ENCODE measurements at places on chromosomes 12 and 14.
A peak's percentile ranks its signal among the peaks of the same experiment; 100 is the strongest.

GRCh38 chr12:96208801-96209549, 14.8 kb downstream of the ELK3 start:
- no peak for DNase-seq

DNA sequence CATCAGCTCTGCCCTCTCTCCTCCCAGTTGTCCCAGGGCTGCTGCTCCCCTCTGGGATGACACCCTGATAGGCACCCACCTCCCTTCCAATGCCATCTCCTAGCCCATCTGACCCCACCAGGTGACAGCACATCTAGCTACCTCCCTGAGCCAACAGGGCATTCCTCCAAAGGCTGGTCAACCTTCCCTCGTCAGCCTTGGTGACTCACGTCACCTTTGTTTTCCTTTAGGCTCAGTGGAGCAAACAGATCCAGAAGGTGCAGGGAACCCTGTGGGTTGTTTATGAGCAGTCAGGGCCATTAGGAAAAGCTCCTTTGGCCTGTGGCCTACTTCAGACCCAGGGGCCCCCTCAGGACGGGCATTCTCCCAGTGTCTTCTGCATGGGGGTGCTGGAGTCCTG, 32.4 kb downstream of the PIGH start:
- DNase-seq, result no peak

DNA sequence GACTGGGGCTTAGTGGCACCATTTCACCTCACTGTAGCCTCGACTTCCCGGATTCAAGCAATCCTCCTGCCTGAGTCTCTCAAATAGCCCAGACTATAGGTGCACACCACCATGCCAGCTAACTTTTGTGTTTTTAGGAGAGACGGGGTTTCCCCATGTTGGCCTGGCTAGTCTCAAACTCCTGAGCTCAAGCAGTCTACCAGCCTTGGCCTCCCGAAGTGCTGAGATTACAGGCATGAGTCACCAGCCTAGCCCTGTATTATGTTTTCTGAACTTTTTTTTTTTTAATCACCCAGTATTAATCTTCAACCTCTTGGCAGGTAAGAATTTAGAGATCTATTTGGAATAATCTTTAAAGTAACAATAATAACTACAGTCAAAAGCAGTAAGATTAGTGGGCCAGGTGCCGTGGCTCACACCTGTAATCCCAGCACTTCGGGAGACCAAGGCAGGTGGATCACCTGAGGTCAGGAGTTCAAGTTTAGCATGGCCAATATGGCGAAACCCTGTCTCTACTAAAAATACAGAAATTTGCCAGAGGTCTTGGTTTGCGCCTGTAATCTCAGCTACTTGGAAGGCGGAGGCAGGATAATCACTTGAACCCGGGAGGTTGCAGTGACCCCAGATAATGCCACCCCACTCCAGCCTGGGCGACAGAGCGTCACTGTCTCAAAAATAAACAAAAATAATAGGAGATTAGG, 8.6 kb downstream of the NANOG start:
- DNase-seq, result no peak

- DNase-seq, result no peak
These were observed 22.3 kb upstream of the PPP2R5E start for GRCh38 chr14:63565448-63565847.

DNA sequence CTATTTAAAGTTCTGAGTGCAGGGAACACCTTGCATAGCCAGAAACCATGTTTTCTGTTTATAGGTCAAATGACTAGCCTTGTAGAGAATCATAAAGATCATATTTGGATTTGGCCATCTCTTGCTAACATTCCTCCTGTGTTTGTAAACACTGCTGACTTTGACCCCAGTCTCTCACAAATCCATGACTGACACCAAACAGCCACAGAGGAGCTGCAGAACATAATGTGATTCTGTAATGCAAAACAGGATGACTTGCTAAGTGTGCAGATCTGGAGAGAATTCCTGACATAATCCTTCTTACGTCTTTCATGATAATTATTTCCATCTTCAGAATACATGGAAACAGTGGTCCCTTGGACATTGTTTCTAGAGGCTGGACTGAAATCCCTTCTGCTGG, 211.8 kb downstream of the BMP4 start:
- DNase-seq, result no peak

DNA sequence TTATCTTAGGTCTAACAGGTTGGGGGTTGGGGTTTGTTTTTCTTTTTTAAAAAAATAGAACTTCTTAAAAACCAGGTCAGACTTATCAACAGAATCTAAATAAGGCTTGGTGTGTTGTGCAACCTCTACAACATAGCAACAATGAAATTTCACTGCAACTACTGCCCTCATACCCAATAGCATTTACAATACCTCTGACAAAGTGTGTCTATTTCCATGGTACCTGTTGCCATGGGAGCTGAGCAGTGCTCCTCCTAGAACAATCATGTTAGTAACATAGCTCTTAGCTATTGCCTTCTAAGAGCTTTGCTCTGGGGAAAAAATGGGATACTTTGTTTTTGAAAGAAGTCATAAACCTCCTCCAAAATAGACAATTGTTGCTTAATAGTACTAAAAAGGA, 103.3 kb upstream of the CCDC175 start:
- DNase-seq, result no peak

- no peak for DNase-seq
These were observed 1.4 kb upstream of the RDH5 start for GRCh38 chr12:55718624-55719275.

- DNase-seq, result no peak
These were observed 30.4 kb upstream of the RIMBP2 start for GRCh38 chr12:130746546-130746945.

- DNase-seq, result no peak
These were observed 28.3 kb downstream of the ADIPOR2 start for GRCh38 chr12:1719139-1719538.

- DNase-seq, result no peak
These were observed 14.8 kb upstream of the PAX9 start for GRCh38 chr14:36646664-36647416.

GRCh38 chr14:101315802-101316296, 245.4 kb upstream of the DIO3 start:
- no peak for DNase-seq

DNA sequence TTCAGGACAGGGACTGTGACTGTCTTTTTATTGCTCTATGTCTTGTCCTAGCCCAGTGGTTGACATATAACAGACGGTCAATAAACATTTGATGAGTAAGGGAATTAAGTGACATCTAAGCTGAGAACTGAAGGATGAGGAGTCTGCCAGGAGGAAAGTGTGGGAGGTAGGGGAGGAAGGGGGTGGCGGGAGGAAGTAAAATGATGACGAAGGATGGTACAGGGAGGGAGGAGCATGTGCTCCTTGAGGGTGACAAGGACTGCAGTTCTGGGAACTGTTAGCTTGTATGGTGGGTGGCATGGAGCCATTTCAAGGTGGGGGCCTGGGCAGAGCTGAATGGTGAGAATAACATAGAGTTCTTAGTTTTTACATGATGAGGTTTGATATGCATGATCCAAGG, 64.4 kb downstream of the RGS6 start:
- no peak for DNase-seq

- DNase-seq, result no peak
These were observed 23.8 kb downstream of the MAP3K9 start for GRCh38 chr14:70785556-70785955.

GRCh38 chr12:122992386-122992785, 11.9 kb downstream of the ARL6IP4 start:
- no peak for DNase-seq

DNA sequence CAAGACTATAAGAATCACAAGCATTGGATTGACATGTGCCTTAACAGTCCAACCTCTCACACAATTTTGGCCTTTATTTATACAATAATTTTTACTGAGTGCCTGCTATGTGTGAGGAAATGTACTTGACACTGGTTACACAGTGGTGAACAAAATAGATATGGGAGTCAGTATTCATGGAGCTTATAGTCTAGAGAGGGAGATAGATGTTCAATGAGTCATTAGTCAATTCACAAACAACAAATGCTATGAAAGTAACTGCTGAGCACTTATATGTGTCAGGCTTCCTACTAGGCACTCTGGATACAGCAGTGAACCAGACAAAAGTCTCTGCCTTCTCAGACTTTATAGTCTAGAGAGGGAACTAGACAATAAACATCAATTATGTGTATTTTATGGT, 3.7 kb downstream of the CFAP54 start:
- no peak for DNase-seq

DNA sequence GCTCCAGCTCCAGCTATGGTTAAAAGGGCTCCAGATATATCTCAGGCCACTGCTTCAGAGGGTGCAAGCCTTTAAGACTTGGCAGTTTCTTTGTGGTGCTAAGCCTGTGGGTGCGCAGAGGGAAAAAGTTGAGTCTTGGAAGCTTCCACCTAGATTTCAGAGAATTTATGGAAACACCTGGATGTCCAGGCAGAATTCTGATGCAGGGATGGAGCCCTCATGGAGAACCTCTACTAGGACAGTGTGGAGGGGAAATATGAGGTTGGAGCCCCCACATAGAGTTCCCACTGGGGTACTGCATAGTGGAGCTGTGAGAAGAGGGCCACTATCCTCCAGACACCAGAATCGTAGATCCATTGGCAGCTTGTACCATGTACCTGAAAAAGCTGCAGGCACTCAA, 69.9 kb downstream of the SDR9C7 start:
- no peak for DNase-seq

GRCh38 chr12:108570743-108571608, 8.6 kb downstream of the ISCU start:
- DNase-seq, result no peak

- peak; percentile 26 for DNase-seq
These were observed 16.7 kb upstream of the ZDHHC22 start for GRCh38 chr14:77158175-77158881.

DNA sequence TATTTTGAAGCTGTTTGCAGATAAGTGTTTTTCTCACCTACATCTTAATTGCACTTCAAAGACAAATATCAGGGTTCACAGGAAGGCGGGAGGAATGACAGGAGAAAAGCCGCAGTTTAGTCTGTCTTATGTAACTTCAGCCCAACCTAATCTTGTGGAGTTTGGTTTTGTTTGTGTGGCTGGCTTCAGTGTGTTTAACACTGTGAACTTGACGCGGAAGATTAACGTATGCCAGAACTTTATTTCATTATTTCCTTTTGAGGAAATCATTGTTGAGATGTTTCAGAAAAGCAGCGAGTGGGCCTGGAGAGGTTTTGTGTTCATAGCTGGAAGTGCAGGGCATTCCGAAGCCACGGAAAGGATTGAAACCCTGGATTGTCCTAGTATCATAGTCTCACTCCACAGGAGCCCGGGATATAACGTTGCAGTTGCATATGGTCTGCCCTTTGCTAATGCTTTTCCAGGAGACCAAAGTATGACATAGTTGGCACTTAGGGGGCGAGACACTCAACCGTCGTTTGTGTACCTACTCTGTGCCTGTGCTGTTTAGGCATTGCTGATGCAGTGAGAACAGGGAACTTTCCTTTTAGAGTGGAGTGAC, 2.0 kb downstream of the PELI2 start:
- DNase-seq, result no peak

DNA sequence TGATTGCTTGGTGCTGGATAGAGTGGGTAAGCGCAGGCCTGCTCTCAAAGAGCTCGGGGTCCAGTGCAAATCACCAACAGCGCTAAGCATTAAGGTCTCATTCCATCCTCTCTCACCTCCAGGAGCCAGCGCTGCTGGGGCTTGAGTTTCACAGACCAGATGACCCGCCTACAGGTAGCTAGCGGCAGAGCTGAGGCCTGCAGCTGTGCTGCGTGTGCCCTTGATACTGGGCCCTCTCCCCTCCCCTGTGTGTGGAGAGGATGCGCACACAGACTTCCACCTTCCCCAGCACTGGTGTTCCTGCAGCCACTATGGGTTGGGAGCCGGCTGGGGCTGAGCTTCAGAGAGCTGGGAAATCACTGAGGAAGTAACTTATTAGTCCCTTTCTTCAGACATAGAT, 149.9 kb downstream of the CALM1 start:
- DNase-seq, result no peak

DNA sequence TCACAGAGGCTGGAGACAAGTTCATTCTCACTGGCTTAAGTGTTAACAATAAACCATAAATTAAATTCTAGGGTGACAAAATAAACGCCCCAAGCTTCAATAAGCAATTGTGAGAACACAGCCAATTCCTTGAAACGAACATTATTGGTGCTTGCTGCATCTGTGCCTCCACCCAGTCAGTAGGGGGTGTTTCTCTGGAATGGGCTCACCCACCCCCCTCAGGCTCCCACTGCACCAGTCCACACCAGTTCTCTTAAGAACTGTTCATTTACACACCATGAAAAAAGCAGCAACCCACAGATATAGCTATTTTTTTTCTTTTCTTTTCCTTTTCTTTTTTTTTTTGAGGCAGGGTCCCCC, 34.7 kb downstream of the CDC42BPB start:
- no peak for DNase-seq

GRCh38 chr12:2402073-2402579, 349.3 kb downstream of the CACNA1C start:
- DNase-seq, result no peak

DNA sequence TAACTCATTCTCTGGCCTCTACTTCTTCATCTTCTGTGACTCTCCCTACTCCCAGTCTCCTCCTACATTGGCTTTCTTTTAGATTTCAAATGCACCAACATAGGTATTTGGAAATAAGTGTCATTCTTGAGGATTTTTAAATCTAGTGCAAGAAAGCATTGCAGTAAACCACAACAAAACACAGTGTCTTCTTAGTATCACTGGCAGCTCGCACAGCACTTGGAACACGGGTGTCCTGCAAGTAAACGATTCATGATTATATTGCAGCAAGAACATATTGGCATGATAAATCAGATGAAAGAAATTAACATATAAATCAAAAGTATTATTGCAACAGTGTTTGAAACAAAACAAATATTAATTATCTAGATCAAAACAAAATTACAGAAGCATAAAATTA, 45.6 kb downstream of the MAGOHB start:
- DNase-seq, result no peak

- no peak for DNase-seq
These were observed 12.1 kb downstream of the BMAL2 start for GRCh38 chr12:27344760-27345159.

DNA sequence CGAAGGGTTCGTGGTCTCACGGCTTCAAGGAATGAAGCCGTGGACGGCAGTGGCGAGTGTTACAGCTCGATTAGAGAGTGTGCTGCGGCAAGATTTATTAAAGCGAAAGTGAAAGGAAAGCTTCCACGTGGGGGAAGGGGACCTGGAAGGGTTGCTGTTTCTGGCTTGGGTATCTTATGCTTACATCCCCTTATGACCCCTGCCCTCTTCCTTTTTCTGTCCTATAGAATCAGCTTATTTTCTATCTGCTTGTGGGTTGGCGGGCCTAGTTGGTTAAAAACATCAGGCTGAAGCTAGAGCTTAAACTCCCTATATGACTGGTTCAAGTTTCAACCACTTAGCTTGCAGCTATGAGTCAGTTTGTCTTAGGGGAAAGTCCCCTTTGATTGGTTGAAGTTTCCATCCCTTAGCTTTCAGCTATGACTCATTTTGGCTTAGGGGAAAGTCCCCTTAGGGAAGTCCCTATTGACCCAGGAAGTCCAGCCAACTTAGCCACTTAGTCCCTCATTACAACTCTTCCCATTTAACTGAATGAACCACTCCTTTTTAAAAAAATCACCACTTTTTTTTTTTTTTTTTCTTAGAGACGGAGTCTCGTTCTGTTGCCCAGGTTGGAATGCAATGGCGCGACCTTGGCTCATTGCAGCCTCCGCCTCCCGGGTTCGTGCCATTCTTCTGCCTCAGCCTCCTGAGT, 1494.7 kb upstream of the TMEM132C start:
- DNase-seq, result no peak

All from NCI-H2081 treated with DMSO at 0.1 percent for 48 hours (cell line).